ENCODE measurements at places on chromosomes 11 and 22.

- no peak for DNase-seq
These were observed 10.0 kb downstream of the CARD10 start for GRCh38 chr22:37509059-37509860.

GRCh38 chr11:111097191-111097590 lies 148.3 kb upstream of the POU2AF2 start:
- no peak for DNase-seq

- no peak for DNase-seq
These were observed 63.3 kb upstream of the PPP6R3 start for GRCh38 chr11:68397256-68397655.

DNA sequence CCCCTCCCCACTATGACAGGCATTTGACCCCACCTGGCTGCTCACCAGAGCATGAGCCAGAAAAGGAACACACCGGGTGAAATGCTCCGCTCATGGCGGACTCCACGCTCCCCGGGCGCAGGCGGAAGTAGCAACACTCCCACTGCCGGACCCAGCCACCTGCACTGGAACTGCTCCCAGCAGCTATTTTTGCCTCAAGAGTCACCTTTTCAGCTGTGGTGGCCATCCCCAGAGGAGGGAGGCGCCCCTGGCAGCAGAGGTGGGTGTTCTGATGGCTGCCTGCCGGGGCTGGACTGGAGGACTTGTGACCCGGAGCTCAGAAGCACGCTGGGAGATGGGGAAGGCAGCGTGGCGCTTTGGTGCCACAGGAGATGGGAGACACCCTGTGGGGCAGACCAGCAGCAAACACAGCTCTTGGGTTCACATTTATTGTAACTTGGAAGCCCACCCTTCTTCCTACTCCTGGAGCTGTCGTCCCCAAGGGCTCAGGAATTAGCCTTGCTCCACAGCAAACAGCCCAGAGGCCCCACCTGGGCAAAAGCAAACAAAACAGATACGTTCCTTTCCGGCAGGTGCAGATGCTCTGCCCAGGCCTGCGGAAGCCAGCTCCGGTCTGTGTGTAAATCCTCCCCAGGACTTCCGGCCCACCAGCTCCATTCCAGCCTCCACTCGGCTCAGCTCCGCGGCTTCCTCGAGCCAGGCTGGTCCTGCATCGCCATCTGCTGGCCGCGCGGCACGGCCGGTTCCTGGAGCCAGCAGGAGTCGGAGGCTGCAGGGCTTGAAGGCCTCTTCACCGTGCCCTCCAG lies 3.7 kb downstream of the RPS19BP1 start:
- peak; percentile 87 for DNase-seq

GRCh38 chr11:12693094-12693478 lies 18.9 kb downstream of the TEAD1 start:
- no peak for DNase-seq

- no peak for DNase-seq
These were observed 6.1 kb downstream of the SLC25A1 start for GRCh38 chr22:19172213-19173046.

GRCh38 chr11:92424281-92424680 lies 199.7 kb downstream of the FAT3 start:
- no peak for DNase-seq

DNA sequence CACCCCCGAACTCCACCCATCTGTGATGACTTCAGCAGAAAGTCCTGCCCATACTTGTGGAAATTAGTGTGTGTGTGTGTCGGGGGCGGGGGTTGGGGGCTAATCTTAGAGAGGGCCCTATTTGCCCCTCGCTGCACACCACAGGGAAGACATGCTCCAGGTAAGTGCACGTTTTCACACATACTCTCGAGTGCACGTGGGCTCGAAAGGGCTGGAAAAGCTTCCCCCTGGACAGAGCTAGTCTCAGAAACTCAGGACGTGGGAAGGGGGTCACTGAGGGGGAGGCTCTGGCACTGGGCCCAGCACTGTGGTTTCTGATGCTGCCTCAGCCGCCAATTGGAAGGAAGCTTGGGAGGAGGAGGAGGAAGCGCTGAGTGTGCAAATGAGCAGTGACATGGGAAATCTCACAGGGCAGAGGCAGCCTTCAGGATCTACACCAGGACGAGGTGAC lies 40.7 kb upstream of the CD82 start:
- DNase-seq, result no peak
